ENCODE measurements at places on chromosomes 5 and 9. TPM values are rescaled to one million over a fixed set of nuclear protein-coding genes. Genes with fewer than 3 reads are reported as not detected.

SPINK6 gene
- not detected for total RNA-seq

OLFML2A gene
- 0.28 TPM for total RNA-seq

TLR4 gene
- 43.6 TPM for total RNA-seq

NMUR2 gene
- not detected for total RNA-seq

GAPVD1 gene
- 54.3 TPM for total RNA-seq
